Tibial artery (tissue), 4 donors: ENCODE measurements at places on chromosomes 11 and 22.

DNA sequence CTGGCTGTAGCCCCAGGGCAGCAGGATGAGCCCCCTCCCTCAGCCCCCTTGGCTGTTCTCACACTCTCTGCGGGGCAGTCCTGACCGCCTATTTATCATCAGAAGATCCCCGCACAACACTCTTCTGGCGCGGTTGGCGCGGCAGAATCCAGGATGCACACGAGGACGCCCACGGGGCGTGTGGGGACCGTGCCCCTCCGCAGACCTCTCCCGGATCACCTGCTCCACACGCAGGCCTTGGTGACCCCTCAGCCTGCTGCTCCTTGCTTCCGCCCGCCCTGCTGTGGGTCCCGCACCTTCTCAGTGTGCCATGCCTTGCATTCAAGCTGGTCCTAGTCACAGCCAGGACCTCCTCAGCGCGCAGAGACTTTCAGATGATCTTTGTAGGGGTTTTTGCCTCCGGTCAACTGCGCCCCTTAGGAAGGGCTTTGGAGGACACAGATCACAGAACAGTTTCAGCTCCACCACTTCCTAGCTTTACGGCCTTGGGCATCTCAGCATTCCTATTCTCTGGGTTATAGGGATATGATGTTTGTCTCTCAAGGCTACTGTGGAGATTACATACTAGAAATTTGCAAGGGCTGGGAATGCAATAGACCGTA is 841 bp upstream of the TUB start:
- no peak for DNase-seq

DNA sequence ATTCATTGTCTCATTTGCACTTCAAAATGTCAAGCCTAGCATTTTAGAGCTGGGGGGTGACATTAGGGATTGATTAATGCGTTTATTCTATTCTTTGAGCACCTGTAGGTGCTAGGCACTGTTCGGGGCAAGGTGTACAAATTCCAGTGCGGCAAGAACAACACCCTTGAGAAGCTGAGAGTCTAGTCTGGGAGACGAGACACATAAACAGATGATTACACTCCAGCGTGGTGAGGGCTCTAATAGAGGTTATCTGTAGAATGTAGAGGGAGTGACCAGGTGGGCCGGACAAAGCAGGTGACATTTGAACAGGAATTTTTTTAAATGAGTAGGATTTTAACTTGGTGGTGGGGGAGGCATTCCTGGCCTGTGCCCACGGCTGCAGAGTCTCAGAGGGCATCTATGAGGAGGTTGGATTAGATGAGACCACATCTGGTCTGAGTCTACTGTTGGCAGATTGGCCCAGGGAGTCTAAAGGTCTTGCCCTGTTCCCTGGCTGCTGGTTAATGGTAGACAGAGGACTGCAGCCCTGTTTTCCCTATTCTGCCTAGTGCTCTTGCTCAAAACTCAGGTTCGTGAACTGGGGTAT is 970 bp downstream of the CAT start:
- no peak for DNase-seq

GRCh38 chr22:19757140-19757984 is 3.2 kb upstream of the TBX1 start:
- no peak for DNase-seq

DNA sequence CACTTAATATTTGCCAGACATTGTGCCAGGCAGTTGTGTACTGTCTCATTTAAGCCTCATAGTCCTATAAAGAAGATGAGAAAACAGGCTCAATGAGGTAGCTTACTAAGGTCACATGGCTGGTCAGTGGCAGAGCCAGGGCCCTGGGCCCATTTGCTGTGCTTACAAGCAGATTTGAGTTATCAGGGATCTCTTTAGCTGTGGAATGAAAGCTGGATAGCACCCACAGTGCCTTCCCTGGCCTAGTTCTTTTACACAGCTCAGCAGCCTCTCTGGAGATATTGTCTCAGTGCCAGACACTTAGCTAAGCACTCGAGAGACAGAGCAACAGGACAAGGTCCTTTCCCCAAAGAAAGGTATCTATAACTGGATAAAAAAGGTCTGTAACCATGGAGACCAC is 6.1 kb downstream of the TMEM86A start:
- DNase-seq: no peak

- DNase-seq: no peak
Observed at GRCh38 chr22:25465949-25466348, 98.5 kb upstream of the GRK3 start.

DNA sequence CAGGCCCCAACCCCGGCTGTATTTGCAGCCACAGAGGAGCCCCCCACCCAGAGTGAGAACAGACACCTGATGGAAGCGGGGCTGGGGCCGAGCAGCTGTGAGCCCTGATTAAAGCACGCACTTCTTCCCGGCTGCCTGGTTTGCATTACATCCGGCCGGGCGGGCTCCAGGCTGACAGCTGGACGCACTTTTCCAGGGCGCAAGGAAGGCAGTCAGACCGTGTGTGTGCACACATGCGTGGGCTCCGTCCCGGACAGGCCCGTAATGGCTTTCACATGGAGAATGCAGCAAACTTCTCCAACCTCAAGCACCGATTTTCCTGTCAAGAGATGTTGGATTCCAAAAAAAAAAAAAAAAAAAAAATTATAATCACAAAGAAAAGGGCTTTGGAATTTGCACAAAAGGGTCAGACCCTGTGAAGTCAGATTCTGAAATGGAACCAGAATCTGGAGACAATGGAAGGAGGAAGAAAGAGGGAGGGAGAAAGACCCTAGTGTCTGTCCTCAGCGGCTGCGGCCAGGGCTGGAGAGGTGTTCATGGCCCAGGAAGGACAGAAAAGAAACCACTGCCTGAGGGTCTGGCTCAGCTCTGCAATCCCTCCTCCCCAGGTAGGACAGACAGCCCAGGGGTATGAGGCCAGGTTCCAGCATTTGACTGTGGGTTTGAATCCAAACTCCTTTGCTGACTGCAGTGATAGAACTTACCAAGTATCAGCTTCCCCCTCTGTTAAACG is 365.5 kb downstream of the MN1 start:
- DNase-seq: no peak

GRCh38 chr22:39092111-39092862 is 4.8 kb upstream of the APOBEC3H start:
- no peak for DNase-seq

DNA sequence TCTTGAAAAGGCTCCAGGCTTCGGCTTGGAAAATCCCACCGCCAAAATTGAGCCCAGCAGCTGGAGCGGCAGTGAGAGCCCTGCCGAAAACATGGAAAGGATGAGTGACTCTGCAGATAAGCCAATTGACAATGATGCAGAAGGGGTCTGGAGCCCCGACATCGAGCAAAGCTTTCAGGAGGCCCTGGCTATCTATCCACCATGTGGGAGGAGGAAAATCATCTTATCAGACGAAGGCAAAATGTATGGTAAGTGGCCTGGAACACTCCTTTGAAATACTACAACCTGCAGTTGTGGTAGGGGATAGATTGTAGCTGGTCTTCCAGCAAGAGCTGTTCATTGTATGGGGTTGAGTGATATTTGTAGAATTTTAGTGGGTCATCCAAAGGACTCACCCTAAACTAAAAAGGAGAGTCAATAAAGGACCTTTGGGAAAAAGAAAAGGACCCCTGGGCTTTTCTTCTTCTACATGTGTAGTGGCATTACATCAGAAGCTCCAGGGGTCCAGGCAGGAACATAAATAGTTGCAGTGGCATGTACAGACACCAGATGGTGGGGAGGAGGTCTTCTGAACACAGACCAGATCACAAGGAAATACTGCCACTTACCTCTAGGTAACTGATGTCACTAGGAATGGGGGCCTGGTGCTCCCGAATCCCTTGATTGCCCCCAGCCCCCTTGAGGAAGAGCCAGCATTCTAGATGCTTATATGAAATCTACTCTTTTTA is 90.1 kb downstream of the TEAD1 start:
- no peak for DNase-seq

DNA sequence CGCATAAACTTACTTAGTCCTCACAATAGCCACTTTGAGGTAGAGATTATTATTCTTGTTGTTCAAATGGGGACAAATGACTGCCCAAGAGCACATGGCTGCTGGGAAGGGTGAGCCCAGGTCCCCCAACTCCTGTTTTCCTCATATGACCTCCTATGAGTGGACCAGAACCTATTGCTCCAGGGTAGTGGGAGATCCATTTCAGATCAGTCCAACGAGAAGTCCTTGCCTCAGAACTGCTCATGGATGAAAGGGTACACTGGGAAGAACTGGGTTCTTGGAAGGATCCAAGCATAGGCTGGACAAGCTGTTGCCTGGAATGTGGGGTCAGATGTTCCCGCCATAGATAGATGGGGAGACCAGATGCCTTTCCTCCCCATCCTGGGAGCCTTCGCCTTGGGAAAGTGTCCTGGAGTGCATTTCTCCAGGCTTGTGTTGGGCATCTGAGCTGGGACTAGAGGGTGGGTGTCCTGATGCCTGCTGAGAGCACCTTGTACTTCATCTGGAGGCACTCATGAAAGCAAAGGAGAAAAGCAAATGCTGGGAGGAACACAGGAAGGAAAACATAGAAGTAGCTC is 146.3 kb upstream of the B3GAT1 start:
- DNase-seq: no peak

DNA sequence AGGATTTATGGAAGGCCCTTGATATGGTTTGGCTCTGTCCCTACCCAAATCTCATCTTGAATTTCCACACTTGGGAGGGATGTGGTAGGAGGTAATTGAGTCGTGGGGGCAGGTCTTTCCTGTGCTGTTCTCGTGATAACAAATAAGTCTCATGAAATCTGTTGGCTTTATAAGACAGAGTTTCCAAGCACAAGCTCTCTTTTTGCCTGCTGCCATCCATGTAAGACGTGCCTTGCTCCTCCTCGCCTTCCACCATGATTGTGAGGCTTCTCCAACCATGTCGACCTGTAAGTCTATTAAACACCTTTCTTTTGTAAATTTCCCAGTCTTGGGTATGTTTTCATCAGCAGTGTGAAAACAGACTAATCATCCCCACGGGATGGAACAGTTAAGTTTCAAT is 557.2 kb upstream of the ISX start:
- DNase-seq: no peak

DNA sequence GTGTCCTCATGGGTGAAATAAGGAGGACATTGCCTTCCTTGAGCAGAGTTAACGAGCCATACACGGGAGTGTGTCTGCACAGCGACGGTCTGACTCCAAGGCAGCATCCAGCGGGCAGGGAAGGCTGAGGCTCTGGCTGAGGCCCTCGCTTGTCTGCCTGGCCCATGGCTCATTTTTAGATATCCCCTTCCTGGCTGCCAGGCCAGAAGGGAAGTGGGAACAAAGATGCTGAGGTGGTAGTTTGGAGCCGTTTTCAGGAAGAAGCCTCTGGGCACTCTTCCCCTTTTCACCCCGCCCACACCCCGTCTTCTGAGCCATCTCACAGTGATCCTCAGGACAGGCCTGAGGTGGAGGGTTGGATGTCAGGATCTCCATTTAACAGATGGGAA is 3.0 kb upstream of the SLCO2B1 start:
- peak; percentile 53 for DNase-seq

- no peak for DNase-seq
Observed at GRCh38 chr22:22995166-22995565, 75.2 kb upstream of the GNAZ start.

DNA sequence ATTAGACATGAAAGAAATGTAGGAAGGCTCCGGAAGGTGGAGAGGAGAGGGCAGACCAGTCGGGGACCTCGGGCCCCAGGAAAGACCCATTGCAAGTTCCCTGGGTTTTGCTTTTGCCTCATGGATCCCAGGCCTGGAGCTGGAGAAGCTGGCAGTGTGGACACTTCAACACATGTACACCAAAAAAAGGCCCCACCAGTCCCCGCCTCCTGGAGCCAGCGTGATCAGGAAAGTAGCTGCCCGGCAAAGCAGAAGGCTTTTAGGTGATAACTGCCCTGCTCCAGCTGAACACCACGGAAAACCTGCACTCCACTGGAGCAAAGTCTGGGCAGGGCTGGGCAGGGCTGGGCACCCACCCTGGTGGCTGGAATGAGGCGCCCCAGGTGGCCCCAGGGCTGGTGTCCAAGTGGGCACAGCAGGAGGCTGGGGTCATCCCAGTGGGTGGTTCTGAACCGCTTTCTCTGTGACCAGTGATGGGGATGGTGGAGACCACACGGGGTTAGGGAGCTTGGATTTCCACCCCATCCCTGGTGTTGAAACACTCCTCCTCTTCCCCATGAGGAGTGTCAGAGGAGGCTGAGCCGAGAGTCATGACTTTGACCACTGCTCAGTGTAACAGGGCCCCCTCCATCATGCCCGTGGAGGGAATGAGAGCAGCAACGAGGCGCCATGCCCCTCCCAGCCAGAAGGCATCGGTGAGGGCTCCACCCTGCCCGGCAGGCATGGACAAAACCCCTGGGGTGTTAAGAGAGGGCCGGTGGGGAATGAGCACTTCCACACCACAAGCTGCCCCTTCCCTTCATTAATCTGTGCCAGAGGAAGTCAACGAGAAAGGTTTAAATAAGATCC is 16.9 kb upstream of the MUC5AC start:
- DNase-seq: peak; percentile 12

GRCh38 chr11:11667056-11667455 is 45.3 kb upstream of the GALNT18 start:
- no peak for DNase-seq

- no peak for DNase-seq
Observed at GRCh38 chr11:92964471-92964870, 5.0 kb upstream of the MTNR1B start.

DNA sequence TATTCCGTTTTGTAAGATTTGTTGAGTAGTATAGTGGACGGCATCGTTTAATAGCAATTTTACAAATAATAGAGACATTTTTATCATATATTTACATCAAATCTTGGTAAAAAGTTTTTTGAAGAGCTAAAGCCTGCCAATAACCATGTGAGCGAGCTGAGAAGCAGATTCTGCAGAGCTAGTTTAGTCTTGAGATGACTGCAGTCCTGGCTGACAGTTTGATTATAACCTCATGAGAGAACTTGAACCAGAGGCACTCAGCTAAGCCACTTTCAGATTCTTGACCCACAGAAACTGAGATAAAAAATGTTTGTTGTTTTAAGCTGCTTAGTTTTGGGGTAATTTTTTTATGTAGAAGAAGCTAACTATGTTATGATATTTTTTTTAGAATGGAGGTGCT is 78.9 kb downstream of the PDE3B start:
- no peak for DNase-seq
